Natural killer cell treated with Interleukin-12 subunit alpha and Interleukin-12 subunit beta and Interleukin-15 and Interleukin-18, amount 100 ng/mL, for 72 hours (primary cell): ENCODE measurements at places on chromosomes 5 and 9.

DNA sequence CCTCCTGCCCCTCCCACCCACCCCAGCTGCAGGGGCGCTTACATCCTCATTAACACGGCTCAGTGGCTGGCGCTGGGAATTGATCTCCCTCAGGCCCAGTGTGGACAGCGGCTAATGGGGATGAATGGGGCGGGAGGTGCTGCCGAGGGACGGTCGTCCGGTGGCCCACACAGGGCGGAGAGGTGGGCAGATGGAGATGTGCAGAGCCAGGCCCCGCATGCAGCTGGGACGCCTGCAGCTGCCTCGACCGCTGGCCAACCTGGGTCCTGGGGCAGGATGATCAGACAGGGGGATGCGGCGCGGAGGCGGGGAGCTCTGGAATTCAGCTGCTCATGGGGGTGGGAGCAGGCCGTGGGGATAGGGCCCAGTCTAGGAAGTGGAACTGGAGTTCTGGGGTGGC, 17.6 kb downstream of the TSPAN17 start:
- DNase-seq, result no peak

DNA sequence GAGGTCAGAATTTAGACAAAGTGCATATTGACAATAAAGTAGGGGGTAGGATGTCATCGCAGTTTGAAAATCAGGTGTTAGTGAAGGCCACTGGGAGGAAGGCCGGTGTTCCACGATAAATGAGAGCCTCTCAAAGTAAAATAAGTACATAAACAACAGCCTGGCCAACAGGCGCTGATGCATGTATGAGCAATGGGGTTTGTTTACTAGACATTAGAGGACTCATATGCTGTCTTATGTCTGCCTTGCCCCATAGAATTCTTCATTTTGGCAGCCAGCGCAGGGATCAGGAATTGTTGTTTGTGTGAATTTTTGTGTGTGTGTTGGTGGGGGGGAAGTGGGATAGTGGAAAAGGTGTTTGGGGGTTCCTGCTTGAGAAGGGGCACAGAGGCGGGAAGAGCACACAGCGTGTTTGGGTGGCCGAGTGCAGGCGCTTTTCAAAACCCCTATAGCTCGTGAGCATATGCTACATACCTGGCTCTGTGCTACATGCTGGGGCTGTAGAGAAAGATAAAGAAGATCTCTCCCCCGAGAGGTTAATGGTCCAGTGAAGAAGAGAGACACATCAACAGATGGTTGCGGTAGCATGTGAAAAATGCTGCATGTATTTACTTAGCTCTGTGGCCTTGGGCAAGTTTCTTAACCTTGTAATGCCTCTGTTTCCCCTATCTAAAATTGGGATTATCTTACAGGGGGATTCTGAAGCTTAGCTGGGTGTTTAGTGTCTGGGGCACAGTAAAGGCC, 11.5 kb downstream of the SNX30 start:
- no peak for DNase-seq

DNA sequence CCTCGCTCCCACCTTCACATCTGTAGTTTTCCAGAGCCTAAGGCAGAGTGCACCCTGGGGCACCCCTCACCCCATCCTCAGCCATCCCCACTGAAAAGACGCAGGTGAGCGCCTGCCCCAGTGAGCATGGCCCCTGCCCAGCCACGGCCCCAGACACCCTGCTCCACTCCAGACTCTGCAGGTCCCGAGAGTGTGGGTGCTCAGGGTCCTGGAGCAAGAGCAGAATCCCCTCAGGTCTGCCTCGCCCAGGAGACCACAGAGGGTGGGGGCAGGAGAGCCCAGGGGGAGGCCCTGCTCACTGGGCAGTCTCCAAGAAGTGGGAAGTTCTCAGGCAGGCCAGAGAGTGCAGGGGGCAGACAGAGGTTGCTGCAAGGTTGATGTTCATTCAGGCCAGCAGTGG, 158.6 kb upstream of the PPP1R26 start:
- DNase-seq, result no peak

DNA sequence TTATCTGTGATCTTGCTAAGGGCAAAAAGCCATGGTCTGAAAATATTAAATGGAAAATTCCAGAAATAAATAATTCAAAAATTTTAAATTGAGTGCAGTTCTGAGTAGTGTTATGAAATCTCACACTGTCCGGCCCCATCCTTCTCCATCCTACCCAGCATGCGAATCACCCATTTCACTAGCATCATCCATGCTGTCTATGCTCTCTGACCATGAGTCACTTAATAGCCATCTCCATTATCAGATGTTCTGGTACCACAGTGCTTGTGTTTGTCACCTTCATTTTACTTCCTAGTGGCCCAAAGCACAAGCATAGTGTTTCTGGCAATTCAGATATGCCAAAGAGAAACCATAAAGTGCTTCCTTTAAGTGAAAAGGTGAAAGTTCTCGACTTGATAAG, 63.3 kb upstream of the SMC5 start:
- no peak for DNase-seq

DNA sequence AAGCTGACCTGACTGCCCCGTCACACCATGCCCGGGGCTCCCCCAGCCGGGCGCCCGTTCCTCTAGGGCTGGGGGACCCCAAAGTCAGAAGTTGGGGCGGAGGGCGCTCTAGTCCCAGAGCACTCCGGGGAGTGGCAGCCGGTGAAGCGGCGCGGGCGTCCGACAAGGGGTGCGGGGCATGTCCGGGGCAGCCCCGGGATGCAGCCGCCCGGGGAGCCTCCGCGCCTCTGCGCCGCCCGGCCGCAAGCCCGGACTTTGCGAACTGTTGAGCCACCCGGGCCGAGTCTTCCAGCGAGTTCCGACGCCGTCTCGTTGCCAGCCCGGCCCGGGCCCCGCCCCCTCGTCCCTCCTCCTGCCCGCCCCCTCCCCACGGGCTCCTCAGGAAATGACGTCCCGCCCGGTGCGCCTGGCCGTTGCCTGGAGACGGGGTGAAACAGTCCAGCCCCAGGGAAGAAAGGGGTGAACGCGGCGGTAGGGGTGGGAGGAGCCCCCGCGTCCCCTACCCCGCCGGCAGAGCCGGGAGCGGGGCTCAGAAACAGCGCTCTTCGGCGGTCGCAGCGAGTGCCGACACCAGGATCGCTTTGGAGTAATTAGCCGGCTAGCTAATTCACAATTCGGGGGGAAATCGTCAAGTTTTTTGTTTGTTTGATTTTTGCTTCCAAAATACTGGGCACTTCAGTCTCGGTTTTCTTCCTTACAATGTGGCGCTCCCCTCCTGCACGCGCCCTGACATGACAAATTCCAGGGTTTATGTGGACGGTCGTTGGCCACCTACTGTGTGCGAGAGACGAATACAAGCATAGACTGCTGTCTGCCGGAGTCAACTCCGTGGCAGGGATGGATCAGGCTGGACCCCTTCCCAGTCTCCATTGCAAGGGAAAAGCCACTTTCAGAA, at the start of gene WHRN:
TSS of gene WHRN (minus strand) at position 287 of the 895 bp plus-strand sequence. CDS start 672 bp downstream, outside the sequence.
- DNase-seq, result peak; percentile 93
